ENCODE measurements at places on chromosomes 5 and 9.

DNA sequence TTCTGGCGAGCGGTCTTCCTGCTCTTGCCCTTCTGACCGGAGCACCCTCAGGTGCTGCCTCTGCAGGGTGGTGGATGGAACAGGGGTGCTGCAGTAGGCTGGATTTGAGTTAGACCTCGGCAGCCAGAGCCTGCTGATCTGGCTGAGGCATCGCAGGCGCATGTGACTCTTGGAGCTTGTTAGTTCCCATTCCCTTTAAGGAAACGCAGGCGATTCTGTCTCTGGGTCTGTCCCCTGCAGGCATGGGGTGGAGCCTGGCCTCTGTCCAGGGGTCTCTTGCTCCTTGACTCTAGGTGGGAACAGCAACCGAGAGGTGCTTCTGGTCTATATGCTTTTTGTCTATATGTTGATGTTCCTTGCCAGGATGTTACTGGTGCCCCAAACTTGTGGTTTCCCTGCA, 3.1 kb downstream of the WNK2 start:
- peak; percentile 46 for DNase-seq

GRCh38 chr5:43412644-43413043, 453 bp upstream of the CCL28 start:
- no peak for DNase-seq

GRCh38 chr9:104900871-104901270, 27.1 kb downstream of the ABCA1 start:
- DNase-seq = no peak

DNA sequence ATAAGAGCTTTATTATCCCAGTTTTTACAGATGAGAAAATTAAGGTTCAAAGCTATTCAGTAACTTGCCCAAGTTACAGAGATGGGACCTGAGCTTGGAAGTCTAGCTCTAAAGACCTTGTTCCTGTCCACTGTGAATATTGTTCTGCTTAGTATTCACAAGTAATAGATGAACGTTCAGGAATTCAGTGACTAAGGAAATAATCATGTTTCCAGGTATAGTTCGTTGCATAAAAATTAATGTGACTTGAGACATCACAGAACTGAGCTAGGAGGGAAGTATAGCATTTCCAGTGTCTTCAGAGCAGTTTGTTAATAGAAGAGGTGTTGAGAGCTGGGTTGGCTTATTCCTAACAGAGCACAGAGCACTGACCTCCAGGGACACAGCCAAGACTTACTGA, 136.1 kb downstream of the FGF1 start:
- DNase-seq = no peak

DNA sequence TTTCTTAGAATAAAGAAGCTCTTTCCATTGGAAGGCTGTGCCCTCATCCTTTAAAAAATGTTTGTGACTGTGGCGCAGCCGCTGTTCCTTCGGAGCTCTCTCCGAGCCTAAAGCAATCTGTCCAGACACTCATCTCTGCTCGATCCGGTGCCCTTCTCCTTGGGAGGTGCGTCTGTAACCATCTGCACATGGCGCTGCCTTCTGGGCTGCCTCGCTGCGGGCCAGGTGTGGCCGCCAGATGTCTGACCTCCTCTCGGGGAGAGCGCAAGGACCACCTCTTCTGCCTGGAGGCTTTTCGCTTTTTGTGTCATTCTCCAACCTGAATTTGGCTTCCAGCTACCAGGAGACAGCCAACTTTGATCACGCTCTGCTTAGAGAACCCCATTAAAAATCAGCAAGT, 153.4 kb upstream of the PTCH1 start:
- DNase-seq = no peak

GRCh38 chr5:174736331-174736721, 11.9 kb downstream of the MSX2 start:
- DNase-seq = no peak

DNA sequence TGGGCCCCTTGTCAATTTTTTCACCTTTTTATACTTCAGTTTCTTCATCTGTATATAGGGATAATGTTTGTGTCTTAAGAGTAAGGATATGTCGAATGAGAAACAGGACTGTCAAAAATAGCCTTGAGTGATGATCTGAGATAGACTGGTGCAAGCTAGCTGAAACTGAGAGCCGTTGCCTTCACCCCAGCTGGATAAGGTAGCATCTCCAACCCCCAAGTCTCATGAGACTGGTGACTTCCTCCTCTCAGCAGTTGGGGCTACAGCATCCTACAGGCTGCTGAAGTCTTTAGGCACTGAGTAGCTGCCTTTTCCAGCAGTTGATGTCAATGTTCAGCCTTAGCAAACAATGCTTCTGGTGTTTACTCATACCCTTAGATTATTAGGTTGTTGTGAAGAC, 330.2 kb downstream of the OSTF1 start:
- no peak for DNase-seq

GRCh38 chr9:76595645-76596044, 136.7 kb downstream of the GCNT1 start:
- no peak for DNase-seq

- no peak for DNase-seq
Measured at GRCh38 chr9:117123729-117124128, 291.1 kb downstream of the ASTN2 start.

DNA sequence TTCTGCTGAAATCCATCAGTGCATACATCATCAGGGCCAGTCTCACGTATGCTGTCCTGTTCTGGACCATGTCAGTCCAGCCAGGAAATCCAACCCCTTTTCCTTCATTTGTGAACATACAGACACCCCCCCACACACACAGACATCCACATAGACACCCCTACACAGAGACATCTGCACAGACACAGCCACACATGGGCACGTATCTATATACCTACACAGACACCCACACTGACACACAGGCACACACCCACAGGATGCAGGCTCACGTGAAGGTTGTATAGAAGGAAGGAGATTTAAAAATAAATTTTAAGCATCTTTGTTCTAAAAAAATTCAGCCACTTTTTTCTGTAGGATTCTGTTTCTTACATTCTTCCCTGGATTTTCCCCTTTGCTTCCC, 325.6 kb downstream of the SLIT3 start:
- no peak for DNase-seq

GRCh38 chr9:121650217-121651007, 1.0 kb upstream of the DAB2IP start:
- DNase-seq = peak; percentile 52

- DNase-seq = no peak
Measured at GRCh38 chr5:74938250-74938933, 72.2 kb upstream of the FAM169A start.

DNA sequence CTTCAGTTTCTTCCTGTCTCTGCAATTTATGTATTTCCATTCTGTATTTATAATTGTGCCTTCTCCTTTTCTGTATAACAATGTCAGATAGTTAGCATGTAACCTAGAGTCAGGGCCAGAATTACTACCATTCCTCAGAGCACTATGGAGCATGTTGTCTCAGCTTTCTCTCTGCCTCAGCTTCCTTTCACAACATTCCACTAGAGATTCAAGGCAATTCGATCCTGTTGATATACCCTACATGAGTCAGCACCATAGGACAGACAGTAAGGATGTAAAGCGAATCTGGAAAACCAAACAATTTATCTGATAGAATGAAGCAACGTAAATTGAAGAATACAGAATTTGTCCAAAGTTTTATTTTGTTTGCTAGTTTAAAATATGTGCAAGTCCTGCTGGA, 728.3 kb upstream of the SEMA6A start:
- no peak for DNase-seq

DNA sequence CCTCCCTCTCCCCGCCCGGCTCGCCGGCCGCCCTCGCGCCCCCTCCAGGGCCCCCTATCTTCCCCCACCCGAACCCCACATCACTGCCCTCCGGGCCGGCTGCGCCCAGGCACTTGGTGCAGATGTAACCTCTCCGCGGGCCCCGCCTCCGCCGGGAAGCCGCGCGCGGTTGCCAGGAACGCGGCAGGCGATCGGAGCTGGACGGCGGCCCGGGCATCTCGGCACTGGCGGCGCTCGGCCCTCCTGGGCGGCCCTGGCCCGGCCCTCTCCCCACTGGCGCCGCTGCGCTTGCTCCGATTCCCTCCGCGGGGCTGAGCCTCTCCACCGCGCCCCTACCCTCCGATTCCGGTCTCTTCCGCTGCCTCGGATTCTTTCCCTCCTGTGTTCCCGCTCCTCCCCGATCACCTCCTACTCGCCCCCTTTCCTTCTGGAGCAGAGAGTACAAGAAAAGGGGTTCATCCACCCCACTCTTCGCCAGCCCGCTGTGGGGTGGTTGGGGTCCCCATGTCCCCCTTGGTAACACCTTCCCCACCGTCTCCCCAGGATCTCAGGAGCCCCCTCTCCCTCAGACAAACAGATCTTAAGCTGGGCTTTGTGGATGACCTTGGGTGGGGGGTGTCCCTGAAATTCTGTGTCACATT, 70.6 kb downstream of the C9orf50 start:
- peak; percentile 82 for DNase-seq

Data from head of caudate nucleus (tissue), 42 donors.